ENCODE measurements at places on chromosomes 2 and 18.

GRCh38 chr2:8312861-8313830 lies 368.7 kb upstream of the ID2 start:
- no peak for DNase-seq
- no peak overlapping the region for H3K4me3 ChIP-seq
- H3K27me3 ChIP-seq, result no peaks in the 10 kb centered on the region
- no peaks in the 10 kb centered on the region for H3K36me3 ChIP-seq
- no peak overlapping the region for H3K27ac ChIP-seq

GRCh38 chr18:21123290-21123926 lies 11.8 kb upstream of the ROCK1 start:
- no peaks in the 10 kb centered on the region for H3K36me3 ChIP-seq
- no peak overlapping the region for H3K4me3 ChIP-seq
- no peaks in the 10 kb centered on the region for H3K27me3 ChIP-seq
- DNase-seq, result no peak
- H3K4me1 ChIP-seq, result no peaks in the 10 kb centered on the region

GRCh38 chr2:18149660-18150246 lies 271.3 kb downstream of the KCNS3 start:
- H3K27me3 ChIP-seq, result no peaks in the 10 kb centered on the region
- H3K36me3 ChIP-seq, result no peaks in the 10 kb centered on the region
- DNase-seq, result no peak
- no peak overlapping the region for H3K27ac ChIP-seq
- no peaks in the 10 kb centered on the region for H3K4me1 ChIP-seq
- no peak overlapping the region for H3K4me3 ChIP-seq

- no peak for DNase-seq
- no peak overlapping the region for H3K27ac ChIP-seq
- no peaks in the 10 kb centered on the region for H3K4me1 ChIP-seq
- no peaks in the 10 kb centered on the region for H3K36me3 ChIP-seq
- no peaks in the 10 kb centered on the region for H3K27me3 ChIP-seq
- H3K4me3 ChIP-seq, result no peak overlapping the region
These were observed 570.1 kb downstream of the PLCL1 start for GRCh38 chr2:198374375-198375082.

DNA sequence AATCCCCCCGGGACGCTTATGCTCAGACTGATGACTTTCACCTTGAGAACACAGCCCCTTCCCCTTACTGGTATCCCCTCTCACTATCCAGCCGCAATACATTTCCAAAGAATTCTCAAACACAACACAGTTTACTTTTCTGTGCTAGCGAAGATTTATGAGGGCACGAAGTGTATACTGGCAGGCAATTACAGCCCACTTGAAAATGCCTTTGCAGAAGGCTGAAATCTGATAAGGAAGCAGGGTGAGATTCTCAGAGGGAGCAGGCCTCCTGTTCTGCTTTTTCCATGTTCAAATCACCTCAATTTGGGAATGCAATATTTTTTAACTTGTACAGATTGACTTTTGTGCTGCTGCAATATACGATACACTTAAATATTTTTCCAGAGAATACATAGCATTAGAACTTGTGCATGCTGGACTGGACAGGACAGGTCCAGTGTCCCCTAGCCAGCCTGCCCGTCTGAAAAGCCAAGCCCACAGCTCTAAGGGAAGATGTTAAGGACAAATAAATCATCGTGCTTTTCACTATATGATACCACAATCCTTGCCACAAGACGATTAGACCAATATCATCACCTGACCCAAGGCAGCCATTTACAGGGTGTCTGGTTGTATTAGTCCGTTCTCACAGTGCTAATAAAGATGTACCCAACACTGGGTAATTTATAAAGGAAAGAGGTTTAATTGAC lies 262.1 kb downstream of the EPHA4 start:
- H3K27me3 ChIP-seq, result no peaks in the 10 kb centered on the region
- no peak for DNase-seq
- no peaks in the 10 kb centered on the region for H3K36me3 ChIP-seq
- H3K4me1 ChIP-seq, result no peaks in the 10 kb centered on the region
- no peak overlapping the region for H3K4me3 ChIP-seq
- no peak overlapping the region for H3K27ac ChIP-seq

DNA sequence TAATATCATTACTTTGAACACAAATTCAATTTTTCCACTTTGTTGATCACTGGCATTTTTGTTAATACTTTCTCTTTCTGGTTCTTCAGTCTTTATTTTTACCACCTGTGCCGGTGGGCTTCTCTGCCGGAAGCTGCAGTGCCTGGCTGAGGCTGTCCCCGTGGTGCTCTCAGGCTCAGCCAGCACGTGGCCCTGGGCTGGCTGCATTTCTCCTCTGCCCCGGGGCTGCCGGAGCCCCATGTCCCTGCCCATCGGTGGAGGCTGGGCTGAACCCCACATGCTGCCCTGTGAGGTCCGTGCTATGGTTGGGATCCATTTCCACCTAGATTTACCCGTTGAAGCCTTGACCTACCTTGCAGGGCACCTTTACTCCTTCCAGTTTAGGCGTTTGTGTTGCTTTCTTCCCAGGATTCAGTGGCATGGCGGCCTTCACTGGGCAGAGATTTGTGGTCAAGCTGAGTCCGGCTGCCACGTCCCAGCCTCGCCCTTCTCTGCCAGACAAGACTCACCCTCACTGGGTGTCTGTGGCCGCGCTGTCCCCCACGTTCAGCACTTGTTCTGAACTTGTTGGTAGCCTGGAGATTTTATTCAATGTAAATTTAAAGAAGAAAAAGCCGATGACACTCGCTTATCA lies 12.8 kb upstream of the TMEM18 start:
- peaks cover 7% of the 10 kb centered on the region for H3K4me1 ChIP-seq
- H3K4me3 ChIP-seq, result no peak overlapping the region
- no peaks in the 10 kb centered on the region for H3K27me3 ChIP-seq
- DNase-seq, result no peak
- H3K36me3 ChIP-seq, result no peaks in the 10 kb centered on the region
- no peak overlapping the region for H3K27ac ChIP-seq

GRCh38 chr2:7954234-7954633 lies 727.6 kb upstream of the ID2 start:
- H3K36me3 ChIP-seq, result no peaks in the 10 kb centered on the region
- no peak overlapping the region for H3K4me3 ChIP-seq
- H3K27me3 ChIP-seq, result no peaks in the 10 kb centered on the region
- no peak overlapping the region for H3K27ac ChIP-seq

GRCh38 chr2:205696927-205697441 lies 14.7 kb downstream of the NRP2 start:
- H3K4me3 ChIP-seq, result no peak overlapping the region
- no peaks in the 10 kb centered on the region for H3K4me1 ChIP-seq
- no peak for DNase-seq

DNA sequence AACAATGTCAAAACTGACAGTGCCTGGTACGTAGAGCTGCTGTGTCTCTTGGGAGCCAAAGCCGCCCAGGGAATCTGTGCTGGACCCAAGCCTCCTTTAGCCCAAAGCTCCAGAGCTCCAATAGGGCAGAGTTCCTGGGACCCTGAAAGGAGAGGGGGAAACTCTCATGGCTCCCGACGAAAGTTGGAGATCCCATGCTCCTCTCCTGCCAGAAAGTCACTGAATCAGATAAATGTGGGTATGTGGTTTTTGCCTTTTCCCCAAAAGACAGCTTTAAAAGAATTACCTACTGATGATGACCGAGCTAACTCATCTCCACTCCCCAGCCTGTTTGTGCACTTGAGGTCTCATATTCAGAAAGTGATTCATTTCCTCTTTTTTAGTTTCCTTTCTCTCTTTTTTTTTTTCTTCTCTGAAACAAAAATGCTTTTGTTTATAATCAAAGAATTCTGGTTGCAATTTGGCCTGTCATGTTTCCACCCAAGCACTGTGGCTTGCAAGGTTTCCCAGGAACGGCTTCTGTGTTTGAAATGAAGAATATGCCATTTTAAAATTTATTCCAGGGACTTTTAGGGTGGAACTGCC lies 14.1 kb upstream of the PMAIP1 start:
- no peak overlapping the region for H3K4me3 ChIP-seq
- no peaks in the 10 kb centered on the region for H3K36me3 ChIP-seq
- H3K27ac ChIP-seq, result no peak overlapping the region

DNA sequence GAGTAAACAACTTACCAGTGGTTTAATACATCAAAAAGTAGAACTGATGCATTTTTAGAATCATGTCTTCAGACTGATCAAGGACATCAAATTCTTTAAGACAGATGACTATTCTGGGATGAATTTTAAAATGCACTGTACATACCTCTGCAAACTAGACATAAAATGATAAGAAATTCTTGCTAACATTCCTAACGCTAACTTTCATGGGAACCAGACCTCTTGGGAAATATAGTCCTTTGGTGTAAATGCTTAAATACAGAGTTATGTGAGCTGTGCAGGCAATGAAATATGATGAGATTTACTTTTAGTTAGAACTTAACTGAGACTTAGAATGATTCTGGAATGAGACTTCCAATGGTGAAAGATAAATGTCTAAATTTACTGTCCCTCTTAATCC lies 562.0 kb downstream of the NR4A2 start:
- no peak overlapping the region for H3K4me3 ChIP-seq
- no peaks in the 10 kb centered on the region for H3K27me3 ChIP-seq

DNA sequence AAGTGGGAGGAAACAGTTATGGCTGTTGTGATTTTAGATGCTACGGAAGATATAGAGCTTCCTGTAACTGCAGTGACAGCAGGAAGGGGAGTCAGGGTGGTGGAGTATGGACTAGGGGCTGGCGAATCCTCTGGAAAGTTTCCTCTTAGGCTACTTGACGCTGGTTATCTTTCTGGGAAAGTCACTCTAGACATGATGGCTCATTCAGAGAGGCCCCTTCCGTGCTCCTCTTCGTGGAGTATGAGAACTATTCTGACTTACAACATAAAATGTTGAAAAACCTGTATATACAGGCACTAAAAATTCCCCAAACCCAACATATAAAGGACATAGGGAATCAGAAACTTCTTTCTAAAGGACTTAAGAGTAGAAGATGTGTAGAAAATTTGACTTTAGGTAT lies 78.8 kb downstream of the C18orf54 start:
- H3K27me3 ChIP-seq, result no peaks in the 10 kb centered on the region
- H3K27ac ChIP-seq, result no peak overlapping the region
- H3K4me3 ChIP-seq, result no peak overlapping the region
- no peaks in the 10 kb centered on the region for H3K4me1 ChIP-seq
- no peak for DNase-seq

DNA sequence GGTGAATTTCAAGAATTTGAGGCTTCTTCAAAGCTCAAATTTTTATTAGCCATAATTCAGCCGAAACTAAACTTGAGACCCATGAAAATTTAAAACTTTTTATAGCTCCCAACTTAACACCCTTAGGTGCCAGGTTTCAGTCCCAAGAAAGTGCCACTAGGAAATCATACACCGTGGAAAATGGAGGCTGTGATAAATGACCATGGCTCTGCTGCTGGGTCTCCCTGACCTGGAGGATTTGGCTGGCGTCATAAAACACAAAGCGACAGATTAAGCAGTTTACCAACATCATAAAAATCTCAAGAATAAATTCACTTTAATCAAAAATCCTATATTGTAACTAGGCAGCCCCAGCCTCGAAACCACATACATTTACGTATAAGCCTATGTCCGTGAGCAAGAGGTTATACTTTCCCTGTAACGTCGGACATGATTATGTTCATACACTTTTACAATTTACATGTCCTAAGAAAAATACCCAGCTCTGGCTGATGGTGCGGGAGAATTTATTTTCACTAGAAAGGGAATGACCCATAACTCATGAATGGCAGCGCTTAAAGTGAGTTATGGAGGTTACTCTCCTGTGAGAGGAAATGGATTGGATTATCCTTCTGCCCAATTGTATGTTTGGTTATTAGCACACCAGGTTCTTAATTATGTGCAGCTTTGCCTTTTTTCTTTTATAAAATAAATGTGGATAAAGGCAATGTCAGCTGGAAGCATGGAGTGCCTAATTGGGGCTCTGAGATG lies 329.4 kb downstream of the AGPS start:
- H3K27me3 ChIP-seq, result no peaks in the 10 kb centered on the region
- H3K4me1 ChIP-seq, result no peaks in the 10 kb centered on the region
- no peaks in the 10 kb centered on the region for H3K36me3 ChIP-seq
- no peak overlapping the region for H3K4me3 ChIP-seq
- H3K27ac ChIP-seq, result no peak overlapping the region

DNA sequence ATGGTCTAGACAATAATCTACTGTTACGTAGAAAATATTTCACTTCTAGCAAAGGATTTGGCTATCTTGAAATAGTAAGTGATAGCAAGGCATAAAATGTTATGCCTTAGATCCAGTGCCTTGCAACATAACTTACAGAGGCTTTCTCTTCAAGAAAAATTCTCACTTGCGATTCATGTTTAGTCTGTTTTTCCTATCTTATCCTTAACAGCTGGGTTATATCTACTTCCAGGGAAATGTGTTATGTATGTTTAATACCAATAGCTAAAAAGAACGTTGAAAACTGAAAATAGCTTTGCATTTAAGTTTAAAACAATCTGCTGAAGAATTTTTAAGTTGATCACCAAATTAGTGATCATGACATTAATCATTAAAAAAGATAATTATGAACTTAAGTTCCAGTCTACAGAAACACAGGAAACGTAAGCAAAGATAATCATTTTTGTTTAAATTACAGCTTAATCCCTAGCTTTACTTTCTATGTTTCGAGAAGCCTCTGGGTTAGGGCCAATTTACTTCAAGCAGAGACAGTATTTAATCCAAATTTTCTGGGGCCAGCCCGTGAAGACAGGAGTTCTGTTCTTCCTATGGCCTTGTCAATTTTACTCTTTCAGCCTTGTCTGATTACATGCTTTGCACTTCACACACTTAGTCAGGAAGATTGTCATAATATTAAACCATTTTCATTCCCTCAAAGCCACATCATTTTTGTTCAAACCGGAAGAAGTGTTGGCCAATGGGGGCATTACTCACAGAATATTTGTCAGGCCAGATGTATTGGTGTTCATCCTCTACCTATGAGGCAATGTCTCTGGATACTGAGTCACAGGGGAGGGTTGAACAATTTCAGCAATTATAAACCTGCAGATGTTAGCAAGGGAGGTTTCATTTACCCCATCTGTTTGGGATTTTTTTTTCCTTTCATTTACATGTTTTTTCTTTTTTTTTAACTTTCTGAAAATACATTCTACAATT lies 1132.9 kb upstream of the ZEB2 start:
- no peak for DNase-seq
- no peak overlapping the region for H3K4me3 ChIP-seq
- H3K27me3 ChIP-seq, result no peaks in the 10 kb centered on the region
- H3K4me1 ChIP-seq, result no peaks in the 10 kb centered on the region
- no peaks in the 10 kb centered on the region for H3K36me3 ChIP-seq

DNA sequence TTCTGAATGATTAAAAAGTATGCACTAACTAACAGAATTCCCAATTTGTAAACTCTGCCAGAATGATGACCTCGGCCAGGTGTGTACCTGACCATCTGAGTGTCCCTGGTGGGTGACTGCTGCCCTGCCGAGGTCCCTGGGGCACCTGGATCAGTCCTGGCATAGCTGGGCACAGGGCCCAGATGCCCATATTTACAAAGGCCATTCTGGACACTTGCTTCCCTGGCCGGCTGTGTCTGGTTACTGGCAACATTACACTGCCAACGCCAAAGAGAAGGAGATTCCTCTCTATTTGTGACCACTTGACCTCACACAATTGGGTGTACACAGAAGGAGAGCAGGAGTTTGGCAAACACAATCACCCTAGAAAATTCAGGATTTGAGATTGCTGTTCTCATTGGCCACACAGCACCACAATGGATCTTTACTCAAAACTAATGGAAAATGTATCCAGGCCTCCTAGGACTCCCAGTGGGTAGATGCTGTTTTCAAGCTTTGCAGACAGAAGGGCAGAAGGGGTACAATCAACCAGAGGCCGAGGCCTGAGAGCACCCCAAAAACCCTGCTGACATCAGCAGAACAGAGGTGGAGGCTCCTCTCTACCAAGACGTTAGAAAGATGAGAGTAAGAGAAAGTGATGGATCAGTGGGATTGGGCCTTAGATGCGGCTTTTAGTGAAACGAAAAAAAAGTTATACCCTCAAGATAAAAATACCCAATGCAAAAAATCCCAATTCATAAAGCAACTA lies 58.3 kb upstream of the PXDN start:
- H3K27me3 ChIP-seq, result no peaks in the 10 kb centered on the region
- no peaks in the 10 kb centered on the region for H3K36me3 ChIP-seq
- no peak overlapping the region for H3K4me3 ChIP-seq
- no peak for DNase-seq

All from pancreas (tissue), 10 donors.